ENCODE measurements at places on chromosomes 7 and 10. TPM values are rescaled to one million over a fixed set of nuclear protein-coding genes. Genes with fewer than 3 reads are reported as not detected.

The GPC2 gene
- total RNA-seq: 4.1 TPM

The ZC3HAV1L gene
- total RNA-seq: 15.8 TPM

DNA sequence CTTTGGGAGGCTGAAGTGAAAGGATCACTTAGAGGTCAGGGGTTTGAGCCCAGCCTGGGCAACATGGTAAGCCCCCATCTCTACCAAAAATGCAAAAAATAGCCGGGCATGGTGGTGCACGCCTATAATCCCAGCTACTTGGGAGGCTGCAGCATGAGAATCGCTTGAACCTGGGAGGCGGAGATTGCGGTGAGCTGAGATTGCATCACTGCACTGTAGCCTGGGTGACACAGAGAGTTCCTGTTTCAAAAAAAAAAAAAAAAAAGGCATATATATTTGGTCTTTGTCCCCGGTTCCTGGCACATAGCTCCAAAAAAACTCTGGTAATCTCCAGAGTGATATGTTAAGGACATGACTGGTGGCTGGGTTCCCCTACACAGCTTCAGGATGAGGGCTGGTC is 147.3 kb downstream of the SEC23IP start:
- DNase-seq: no peak

- DNase-seq: peak; percentile 22
Measured at GRCh38 chr7:124566583-124566982, 199.0 kb downstream of the GPR37 start.

DNA sequence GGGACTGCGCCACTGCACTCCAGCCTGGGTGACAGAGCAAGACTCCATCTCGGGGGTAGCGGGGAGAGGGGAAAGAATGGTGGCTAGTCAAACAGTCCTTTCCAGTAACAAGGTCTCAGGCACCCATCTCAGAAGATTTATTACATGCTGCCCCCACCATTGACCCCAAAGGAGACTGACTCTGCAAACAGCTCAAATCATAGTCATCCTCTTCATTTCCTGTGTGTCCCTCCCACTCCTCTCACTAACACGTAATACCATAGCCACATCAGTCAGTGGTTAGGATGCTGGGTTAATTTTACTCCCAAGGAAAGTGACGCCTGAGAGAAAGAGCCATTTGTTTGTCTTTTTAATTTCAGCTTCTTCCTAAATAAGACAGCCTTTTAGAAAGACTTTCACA is 56.6 kb upstream of the BET1 start:
- DNase-seq: no peak

GRCh38 chr10:131808370-131808930 is 92.4 kb upstream of the PPP2R2D start:
- no peak for DNase-seq

DNA sequence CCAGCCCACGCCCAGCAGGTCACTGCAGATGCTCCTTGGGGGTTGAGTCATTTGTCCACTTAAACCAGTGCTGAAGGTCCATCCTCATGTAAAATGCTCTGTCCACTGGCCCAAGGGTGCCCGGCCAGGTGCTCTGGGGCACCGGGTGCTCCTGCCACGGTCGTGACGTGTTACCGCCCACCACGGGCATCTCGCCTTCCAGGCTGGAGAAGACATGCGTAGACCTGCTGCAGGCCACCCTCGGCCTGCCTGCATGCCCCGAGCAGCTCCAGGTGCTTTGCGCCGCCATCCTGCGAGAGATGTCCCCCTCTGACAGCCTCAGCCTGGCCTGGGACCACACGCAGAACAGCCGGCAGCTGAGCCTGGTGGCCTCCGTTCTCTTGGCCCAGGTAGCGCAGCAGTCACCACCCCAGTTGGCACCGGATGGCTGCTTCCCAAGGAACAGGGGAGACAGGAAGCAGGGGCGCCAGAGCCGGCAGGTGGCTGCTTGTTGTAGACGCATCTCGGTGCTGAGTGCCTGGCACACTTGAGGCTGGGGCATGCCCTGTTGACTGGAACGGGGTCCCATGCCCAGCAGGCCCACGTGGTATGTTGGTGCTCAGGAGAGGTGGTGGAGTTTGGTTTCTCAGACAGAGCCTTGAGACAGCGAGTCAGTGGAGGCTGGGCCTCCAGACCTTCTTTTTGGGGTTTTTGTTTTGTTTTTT is 6.1 kb downstream of the AP5Z1 start:
- no peak for DNase-seq

- DNase-seq: no peak
Measured at GRCh38 chr7:23679898-23680413, at the start of gene FAM221A. TSS of gene FAM221A (plus strand) at chr7:23680199. CDS start at chr7:23680219, 20 bp downstream.

DNA sequence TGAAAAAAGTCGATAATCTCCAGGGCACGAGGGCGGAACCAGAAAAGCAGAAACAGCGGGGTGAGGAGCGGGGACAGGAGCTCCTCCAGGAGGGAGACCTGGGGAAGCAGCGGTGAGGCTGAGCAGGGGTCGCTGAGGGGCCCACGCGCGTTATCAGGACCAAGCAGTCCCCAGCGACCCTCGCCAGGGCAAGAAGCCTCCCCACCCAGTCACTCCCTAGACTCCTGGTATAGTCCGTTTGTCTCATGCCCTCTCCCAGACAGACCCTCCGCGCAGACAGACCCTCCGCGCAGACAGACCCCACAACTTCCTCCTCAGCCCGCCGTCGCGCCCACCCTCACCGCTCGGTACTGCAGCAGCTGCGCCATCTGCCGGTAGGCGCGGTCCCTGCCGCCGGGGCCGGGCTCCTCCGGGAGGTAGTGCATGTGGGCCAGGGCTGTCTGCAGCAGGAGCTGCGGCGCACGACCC is 6.3 kb downstream of the ATG9B start:
- DNase-seq: no peak

- DNase-seq: no peak
Measured at GRCh38 chr7:146378196-146378595, 261.6 kb downstream of the CNTNAP2 start.

DNA sequence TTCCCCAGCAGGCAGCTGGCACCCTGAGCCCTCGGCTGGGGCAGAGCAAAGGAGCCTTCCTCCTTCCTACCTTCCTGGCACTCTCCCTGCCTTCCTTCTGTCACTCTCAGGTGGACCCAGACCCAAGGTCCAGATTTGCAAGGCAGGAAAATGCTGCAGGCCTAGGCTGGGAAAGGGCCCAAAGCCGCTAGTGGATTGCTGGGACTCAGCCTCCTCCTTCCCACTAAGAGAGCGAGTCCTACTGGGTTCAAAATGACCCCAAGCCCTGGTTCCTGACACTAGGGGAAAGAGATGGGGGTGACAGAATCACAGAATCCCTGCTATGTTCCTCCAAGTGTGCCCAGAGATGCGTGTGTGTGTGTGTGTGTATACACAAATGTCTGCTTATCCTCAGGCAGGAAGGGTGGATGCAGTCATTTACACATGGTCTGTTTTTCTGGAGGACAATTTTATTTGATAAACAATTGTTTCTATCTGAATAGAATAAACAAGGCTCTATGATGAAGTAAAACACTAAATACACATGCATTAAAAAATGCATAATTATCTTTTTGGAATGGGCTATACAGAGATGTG is 1.3 kb upstream of the PLAU start:
- DNase-seq: no peak

GRCh38 chr7:108135446-108136190 is 5.5 kb upstream of the LAMB4 start:
- no peak for DNase-seq

GRCh38 chr7:98903246-98903645 is 24.9 kb downstream of the TRRAP start:
- no peak for DNase-seq

DNA sequence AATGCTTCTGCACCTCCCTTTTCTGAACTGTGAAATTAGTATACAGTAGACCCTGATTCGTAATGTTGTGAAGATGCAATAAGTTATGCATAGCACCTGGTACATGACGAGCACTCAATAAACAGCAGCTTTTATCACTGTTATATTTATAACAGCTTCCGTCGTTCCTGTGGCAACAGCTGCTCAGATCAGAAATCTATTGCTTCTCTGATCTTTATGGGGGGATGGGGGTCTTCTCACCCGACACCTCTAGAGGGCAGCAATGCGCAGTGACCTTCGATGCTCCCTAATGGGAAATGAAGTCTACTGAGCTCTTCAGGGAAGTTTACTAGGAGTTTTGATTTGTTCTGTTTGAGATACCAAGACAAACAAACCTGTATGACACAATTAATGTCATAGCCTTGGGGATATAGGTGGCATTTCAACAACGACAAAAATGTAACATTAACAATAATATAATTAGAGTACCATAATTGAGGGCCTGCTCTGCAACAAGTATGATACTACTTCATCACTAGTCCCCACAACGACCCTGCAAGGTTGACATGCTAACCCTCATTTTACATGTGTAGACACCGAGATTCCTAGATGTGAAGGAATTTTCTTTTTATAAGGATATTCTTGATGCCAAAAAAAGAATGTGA is 289.6 kb downstream of the SFMBT2 start:
- no peak for DNase-seq

The ATOH7 gene
- total RNA-seq: 0.58 TPM

DNA sequence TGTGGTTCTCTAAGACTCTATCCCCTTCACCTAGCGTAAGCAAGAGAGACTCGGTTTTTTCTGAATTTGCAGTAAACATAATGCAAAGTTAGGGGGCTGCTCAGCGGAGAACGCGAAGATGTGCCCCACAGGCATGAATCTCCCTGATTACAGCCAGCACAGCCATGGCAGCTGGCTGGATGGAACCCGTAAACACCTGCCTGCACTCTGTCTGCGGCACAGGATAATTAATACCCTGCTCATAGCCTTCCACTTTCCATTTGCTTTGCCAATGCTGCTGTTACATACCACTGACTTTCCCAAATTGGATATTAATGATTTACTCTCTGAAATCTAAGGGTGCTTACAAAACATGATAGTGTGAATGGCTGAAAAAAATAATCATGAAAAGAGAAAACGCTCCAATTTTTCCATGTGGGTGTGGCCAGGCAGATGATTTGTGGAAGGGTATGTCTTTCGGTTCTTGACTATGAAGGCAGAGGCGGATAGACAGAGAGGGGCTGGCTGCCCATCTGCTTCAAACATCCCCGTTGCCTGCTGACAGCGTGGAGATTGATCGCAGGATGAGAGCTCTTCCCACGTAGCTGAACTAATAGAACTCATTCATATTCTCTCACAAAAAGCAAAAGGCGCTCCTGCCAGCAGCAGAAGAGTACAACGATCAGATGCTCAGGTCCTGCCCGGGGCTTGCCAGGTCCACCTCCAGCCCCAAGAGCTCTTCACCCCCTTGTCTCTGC is 193.2 kb upstream of the GHITM start:
- no peak for DNase-seq

The ZDHHC4 gene
- total RNA-seq: 37.5 TPM

The ADAM12 gene
- 4.3 TPM for total RNA-seq

- DNase-seq: no peak
Measured at GRCh38 chr7:6654842-6655610, 17.9 kb downstream of the ZNF316 start.

DNA sequence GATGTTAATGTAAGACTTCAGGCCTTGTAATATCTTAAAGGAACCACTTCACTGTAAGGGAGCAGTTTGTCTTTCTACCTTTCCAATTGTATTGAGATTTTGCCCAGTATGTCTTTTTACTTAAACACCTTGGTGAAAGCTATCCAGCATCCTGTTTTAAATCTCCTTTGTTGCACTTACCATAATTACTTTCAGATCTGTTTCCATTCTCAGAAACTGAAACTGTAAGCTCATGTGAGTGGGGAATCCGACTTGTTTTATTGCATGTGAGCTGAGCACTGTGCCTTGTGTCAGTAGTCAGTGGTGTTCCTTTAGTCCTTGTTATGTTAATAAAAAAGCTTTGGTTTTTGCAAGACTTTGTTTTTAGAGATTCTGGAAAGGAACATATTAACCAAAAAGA is 42.2 kb downstream of the BMPR1A start:
- DNase-seq: no peak

DNA sequence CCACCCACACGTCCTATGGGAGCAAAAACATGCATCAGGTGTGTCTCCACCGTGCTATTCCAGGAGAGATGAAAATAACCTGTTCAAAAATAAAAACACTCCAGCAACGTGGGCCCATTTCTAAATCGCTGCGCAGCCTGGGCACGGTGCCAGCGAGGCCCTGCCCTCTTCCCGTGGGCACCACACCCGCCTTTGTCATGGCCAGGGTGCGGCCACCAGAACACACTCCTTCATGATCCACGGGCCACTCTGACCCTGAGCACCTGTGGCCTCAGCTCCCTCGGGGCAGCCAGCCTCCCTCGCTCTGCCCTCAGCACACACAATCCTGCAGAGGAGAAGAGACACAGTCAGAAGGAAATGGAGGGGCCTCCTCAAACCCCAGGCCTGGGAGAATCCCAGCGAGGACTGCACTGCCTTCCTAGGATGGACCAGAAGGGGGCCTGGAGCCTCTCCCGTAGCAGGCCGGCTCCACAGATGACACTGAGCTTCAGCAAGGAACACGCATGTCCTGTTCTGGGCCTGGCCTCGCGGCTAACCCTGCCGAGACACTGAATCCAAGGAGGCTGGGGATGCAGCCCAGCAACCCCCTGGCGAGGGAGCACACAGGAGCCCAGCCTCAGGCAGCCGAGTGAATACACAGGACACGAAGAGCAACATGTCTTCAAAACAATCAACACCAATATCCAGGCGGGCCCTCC is 169.0 kb downstream of the MAD1L1 start:
- DNase-seq: no peak

DNA sequence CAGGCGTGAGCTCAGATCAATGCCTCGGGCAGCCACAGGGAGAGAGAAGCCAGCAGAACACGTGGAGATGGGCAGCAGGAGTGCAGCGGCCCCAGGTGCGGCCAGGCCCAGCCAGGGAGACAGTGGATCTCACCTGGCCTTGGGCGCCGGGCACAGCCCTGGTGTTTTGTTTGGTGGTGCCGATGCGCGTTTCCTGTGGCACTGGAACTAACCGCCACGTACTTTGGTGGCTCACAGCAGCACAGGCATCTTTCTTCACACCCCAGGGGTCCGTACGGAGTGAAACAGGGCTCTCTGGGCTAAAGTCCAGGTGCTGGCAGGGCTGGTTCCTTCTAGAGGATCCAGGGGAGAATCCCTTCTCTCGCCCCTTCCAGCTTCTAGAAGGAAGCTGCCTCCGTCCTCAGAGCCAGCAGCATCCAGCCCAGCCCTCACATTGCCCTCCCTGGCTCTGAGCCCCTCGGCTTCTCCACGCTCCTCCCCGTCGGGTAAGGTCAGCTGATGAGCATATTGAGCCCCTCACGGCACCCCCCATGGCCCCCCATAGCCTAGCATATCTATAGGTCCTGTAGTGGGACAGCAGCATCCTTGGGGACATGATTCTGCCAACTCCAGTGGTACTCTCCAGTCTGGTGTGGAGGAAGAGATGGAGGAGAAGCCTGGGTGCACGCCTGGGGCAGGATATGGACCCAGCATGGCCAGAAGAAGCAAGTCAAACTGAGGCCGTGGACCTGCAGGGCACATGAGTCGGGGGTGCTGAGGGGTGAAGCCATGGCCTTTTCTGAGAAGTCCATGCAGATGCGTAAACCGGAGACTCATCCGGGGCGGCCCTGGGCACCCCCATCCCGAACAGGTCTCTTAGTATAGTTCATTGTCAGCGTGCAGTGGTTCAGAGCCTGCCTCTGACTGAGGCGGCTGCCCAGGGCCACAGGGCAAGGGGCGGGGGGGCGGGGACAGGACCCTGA is 43.4 kb upstream of the PPP2R2D start:
- no peak for DNase-seq

GRCh38 chr10:29736366-29737073 is 101.7 kb upstream of the SVIL start:
- no peak for DNase-seq

GRCh38 chr7:128221929-128222403 is 19.1 kb upstream of the LEP start:
- peak; percentile 46 for DNase-seq

- no peak for DNase-seq
Measured at GRCh38 chr7:159028508-159029401, 115.9 kb downstream of the VIPR2 start.
